ENCODE measurements at places on chromosomes 11 and 22.

- no peak for DNase-seq
These were observed 3.1 kb upstream of the TMA7B start for GRCh38 chr22:39956932-39957664.

- DNase-seq, result no peak
These were observed 3.9 kb downstream of the TEAD1 start for GRCh38 chr11:12678092-12678491.

DNA sequence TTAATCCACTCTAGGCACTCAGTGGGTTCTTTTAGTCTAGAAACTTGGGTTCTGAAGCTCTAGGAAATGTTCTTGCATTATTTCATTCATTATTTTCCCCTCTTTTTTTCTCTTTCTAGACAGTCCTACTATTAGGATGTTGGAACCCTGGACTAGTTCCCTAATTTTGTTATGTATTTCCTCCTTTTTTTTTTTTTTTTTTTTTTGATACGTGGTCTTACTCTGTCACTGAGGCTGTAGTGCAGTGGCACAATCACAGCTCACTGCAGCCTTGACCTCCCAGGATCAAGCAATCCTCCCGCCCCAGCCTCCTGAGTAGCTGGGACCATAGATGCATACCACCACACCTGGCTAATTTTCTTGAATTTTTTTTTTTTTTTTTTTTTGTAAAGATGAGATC lies 9.4 kb downstream of the UPB1 start:
- DNase-seq, result no peak

DNA sequence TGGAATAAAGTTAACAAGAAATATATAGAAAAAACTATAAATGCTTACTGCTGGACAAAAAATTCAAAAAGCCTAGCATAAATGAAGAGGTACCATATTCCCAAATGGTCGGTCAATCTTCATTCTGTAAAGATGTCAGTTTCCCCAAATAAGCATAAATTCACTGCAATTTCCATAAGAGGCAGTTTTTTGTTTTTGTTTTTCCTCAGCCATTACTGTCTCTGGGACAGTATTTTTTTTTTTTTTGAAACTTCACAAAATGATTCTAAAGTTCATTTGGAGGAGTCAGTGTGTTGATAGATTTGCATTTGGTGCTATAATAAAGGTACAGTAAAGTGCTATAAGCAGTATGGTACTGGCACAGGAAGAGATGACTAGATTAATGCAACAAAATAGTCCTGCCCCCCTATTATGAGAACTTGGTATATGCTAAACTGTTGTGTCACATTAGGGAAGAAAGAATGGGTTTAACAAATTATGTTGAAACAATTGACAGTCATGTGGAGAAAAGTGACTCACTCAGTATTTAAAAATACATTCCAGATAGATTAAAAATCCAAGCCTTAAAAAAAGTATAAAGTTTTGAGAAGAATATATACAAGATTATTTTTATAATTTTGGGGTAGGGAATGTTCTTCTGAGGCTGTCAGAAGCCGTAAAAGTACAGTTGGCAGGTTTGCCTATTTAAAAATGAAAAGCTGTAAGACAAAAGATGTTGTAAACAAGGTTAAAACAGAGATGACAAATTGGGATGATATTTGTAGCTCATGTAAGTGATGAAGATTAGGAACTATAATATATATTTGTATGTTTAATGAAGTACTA lies 2.6 kb upstream of the FTH1 start:
- no peak for DNase-seq

DNA sequence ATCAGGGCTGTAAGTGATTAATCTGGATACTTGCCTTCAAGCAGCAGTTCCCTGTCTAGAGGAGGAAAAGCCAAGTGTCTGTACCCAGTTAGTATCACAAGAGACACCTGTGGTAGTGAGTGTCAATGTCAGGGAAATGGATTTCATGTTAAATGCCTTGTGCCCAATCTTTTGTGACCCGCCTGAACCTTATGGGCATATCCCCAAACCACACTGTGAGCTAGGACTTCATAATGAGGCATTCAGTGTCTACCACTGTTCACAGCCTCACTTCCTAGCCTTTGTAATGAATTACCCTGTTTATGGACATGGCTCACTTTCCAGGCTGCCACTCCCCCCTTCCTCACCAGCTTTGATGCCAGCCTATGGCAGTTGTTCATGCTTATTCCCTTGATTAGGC lies 125.1 kb downstream of the TRIM44 start:
- DNase-seq, result no peak
